ENCODE measurements at places on chromosomes 6 and 20.

DNA sequence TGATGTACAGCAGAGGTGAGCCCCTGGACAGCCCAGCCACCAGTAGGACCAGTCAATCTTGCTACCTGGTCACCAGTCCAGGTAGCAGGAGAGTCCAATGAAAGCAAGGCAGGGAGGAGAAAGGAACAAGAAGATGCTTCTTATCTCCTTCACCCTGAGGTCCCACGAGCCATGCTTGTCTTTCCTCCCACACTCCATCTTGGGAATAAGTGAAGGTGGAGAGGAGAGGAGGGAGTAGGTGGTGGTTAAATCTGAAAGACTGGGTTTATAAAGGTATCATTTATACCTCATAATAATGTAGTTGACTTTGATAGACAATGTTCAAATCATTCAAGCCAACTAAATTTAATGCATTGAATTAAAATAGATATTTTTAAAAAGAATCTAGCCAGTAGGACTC lies 35.9 kb downstream of the LAMP5 start:
- no peak for DNase-seq

DNA sequence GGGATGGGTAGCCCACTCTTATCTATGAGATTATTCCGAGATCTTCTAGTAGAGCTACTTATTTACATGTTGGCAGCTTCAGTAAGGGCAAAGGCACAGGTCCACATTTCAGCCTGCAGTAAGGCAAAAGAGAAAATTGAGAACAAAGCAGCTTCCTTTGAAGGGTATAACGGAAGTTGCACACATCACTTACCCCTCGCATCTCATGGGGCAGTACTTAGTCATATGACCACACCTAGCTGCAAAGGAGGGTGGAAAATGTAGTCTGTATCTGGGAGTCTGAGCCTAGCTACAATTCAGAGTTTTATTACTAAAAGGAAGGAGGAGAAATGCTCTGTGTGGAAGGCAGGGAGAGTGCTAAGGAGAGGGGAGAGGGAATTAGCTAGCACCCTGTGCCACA lies 29.7 kb downstream of the SPACA1 start:
- no peak for DNase-seq

GRCh38 chr6:90444160-90444714 lies 142.6 kb downstream of the MAP3K7 start:
- no peak for DNase-seq

DNA sequence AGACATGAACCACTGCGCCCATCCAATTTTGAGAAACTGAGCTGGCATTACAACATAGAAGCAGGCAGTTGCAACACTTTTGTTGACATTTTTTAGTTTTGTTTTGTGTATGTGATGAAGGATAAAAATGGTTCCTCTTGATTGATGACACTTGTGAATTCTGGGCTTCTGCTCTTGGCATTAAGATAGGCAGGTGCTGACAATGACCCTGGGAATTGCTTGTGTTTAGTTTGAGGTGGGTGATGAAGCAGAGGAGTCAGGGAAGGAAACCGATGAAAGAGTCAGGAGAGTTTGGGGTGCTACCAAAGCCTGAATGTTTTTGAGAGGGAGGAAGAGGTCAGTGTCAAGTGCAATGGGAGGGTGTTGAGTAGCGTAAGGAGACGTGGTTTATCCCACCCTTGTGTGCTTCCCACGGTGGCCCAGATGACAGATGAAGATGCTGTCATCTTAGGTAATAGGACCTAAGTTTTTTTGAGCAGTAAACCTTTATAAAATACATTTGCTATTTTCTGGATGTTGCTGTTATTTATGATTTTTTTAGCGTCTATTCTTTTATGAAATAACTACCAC lies 19.4 kb downstream of the CDS2 start:
- DNase-seq, result no peak

DNA sequence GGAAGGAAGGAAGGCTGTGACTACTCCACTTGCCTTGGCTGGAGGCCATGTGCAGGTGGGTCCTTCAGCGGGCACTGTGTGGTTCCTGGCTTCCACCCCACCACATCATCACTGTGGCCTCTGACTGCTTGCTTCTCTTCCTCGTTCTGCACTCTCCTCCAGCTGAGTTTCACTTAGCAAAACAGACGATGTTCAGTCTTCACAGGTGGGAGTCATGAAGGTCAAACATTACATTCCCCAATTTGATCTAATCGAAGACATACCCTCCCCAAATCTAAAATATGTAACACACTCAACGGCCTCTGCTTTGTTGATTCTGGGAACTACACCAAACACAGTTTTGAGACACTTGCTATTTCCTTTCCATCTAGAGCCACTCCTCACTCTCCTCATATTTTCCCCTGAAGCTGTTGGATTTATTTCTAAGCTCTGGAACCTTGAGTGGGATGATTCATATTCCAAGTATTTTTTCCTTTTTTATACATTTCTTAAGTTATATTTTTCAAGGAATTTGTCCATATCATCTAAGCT lies 132.5 kb upstream of the FOXA2 start:
- DNase-seq, result no peak

DNA sequence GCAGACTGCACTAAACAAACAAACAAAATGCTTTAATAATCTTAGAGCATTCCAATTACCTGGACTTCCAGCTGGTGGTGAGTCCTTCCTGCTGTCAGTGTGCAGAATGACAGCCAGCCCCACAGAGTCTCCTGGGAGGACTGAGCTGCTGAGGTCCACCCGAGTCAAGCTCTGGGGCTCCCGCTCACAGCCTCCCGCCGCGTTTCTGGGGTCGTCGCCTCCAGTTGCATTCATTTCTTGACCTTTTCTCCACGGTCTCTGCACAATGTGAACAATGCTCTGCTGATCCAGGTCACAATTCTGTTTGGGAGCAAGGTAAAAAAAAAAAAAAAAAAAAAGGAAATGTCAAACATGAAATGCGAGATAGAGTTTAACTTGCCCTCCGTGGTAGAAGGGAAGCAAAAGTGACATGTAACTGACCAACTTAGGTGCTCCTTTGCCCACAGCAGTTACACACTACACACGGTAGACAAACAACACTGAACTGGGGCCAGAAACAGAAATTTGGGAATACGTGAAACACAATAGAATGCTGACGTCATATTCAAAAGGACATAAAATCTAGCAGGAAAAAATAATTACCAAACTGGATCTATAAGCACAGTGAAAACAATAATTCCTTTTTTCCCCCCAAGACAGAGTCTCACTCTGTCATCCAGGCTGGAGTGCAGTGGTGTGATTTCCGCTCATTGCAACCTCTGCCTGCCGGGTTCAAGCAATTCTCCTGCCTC lies 464.9 kb downstream of the PRKN start:
- DNase-seq, result no peak

DNA sequence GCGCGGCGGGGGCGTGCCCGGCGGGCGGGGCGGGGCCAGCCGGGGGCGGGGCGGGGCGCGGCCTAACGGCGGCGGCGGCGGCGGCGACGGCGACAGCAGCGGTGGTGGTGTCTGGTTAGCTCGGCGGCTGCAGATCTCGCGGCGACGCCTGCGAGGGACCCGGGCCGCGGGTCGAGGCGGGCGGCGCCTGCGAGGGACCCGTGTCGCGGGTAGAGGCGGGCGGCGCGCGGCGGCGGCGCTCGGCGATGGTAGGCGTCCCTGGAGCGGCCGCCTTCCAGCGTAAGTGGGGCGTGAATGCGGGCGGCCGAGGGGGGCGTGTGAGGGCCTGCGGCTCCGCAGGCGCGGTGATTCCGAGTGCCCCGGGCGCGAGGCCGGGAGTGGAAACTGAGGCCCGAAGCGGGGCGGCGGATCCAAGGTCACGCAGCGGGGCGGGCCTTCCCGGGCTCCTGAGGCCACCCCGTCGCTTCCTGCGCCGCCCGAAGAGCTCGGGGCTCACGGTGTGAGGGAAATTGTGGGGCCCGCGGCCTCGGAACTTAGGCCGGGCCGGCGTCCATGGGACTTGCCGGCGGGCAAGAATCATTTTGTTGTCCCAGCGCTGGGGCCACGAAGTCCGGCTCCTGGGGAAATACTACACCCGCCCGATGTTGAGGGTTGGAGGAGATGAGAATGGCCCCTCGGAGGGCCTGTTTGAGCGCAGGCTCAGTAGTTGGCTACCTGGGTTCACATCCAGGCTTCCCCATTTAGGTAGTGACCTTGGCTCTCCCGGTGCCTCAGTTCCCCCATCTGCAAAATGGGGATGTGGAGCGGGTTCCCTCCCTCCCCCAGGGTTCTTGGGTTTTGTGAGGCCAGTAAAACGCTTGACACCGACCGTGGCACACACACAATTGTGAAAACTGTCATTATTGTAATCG lies at the start of gene CBFA2T2:
Gene CBFA2T2, plus strand, starts transcription at position 74 of the 911 bp plus-strand sequence. Its CDS starts 172 bp downstream, at position 246.
- peak; percentile 13 for DNase-seq

- no peak for DNase-seq
These were observed 111.2 kb downstream of the SCML4 start for GRCh38 chr6:107712665-107713551.

- DNase-seq, result no peak
These were observed 43.5 kb upstream of the PDYN start for GRCh38 chr20:2037296-2037914.

DNA sequence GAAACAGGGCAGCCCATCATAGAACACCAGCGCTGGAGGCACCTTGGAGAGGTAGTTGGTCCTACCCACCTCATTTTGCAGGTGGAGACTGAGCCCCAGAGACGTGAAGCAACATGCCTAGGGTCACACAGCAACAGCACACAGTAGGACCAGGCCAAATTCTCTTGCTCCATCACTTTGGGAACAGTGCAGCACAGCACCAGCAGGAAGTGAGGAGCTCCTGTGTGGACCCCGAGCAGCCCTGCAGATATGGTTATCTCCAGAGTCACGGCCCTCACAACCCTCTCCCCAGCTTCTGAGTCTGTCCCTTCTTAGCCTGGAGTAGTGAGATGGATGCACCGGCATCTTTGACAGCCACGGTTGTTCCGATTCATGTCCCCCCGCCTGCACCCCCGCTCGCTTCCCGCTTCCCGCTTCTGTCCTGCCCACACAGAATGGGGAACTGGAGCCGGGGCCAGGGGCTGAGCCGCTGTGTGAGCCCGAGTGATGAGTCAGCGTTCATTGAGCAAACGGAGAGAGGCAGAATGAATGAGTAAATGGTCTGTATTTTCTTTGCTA lies 72.6 kb upstream of the DUSP22 start:
- DNase-seq, result no peak

DNA sequence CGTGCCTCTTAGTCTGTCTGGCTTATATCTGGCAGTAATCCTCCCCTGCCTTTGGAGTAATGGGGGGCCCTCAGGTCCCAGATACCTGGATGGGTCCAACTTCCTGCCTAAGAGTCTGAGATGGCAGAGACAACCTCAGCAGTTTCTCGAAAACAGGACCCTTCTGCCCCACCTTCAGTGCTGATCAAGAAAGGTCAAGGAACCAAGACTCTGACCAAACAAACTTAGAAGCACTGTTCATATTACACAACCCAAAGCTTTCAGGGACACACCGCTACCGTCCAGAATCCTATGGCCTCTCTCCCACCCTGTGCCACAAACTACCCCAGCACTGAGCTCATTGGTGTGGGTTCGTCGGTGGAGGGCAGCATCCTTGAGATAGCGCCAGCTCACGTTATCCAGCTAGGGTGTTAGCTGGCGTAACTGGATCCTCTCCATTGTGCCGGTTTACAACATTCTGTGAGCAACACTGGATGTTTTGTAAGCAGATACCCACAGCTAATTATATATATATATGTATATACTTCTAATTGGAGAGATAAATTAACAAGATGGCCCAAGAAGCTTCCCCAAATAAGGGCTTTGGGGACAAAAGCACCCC lies 7.6 kb upstream of the TMC2 start:
- no peak for DNase-seq

DNA sequence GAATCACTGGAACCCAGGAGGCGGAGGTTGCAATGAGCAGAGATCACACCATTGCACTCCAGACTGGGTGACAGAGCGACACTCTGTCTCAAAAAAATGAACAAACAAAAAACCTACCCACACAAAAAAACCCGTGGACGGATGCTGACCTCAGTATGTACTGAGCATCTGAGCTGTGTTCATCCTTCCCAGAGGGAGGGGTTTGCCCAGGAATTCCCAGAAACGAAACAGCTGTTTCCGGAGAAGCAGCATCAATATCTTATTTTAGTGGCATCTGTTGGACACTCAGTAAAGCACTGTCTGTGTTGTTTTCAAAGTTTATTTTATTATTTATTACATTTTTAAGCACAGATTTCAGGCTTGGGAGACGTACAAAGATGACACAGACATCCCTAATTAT lies 18.7 kb downstream of the NANP start:
- no peak for DNase-seq

DNA sequence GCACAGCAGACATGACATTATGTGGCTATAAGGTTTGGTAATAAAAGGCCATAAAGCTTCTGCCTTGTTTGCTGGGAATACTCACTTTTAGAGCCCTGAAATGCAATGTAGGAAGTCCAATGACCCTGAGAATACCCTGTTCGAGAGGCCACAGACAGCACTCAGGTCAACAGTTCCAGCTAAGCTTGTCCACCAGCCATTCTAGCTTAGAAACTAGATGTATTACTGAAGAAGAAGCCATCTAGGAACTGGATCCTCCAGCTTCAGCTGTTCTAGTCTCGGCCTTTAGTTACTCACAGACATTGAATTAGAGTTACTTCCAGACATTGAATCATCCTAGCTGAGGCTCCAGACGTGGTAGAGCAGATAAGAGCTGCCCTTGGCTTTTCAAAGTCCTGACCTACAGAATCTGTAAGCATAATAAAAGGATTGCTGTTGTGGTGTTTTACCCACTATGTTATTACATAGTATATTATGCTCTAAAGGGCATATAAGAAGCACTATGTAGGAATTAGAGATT lies 84.9 kb downstream of the MMS22L start:
- DNase-seq, result no peak

DNA sequence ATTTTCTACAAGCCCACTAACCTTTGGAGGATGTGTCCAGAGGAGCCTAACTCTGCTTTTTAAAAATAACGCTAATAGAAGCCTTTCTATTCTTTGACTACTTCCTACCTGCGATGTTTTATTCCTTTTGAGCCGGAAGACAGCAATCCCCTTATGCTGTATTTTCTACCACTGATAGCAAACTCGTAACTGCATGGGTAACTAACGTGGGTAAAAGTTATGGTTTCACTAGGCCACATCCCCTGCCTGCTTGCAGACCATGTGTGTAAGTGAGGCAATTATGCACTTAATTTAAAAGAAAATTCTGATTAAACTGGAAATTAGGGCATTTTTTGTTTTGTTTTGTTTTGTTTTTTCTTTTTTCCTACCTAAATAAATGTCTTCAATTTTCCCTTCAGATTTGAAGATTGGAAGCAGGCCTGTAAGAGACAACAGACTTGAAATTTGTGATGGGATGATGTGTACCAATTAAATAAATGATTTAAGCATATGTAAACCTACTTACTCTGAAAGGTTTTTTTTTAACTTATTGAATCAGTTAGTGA lies 931 bp downstream of the UFL1 start:
- no peak for DNase-seq

DNA sequence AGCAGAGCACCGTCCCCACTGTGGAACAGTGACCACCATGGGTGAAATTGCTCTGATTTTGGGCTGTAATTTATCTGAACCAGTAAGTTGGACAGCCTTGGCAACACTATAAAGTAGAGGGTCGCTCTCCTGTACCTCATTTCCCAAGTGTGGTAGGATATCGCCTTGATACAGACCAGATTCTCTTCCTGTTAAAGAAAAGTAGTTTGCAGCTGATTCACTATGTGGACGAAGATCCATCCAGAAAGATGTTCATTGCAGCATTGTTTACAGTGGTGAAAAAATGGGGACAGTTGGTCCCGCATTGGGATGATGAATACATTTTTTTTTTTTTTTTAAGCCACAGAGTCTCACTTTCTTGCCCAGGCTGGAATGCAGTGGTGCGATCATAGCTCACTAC lies 74.3 kb downstream of the SLX4IP start:
- DNase-seq, result no peak

Data from stimulated activated CD4-positive, alpha-beta T cell treated with anti-CD3 and anti-CD28 coated beads, TNF-alpha, amount 100 ng/mL, for 1 hour (primary cell).